HFFc6 (cell line): ENCODE measurements at places on chromosomes 12 and 14. TPM values are rescaled to one million over a fixed set of nuclear protein-coding genes. Genes with fewer than 3 reads are reported as not detected.

Gene B4GALNT1
- total RNA-seq: 1.6 to 3.1 TPM (median 1.8 TPM) in 3 replicates

Gene ARG2
- 1.3 to 1.9 TPM (median 1.6 TPM) in 3 replicates for total RNA-seq

Gene USP15
- 50.0 to 63.5 TPM (median 58.2 TPM) in 3 replicates for total RNA-seq

Gene KLHL33
- total RNA-seq: not detected in 3 replicates

Gene SLC17A8
- not detected in 3 replicates for total RNA-seq

Gene TMEM132D
- total RNA-seq: not detected in 3 replicates

Gene MANSC4
- total RNA-seq: not detected in 3 replicates

GRCh38 chr12:124442772-124443445 is 124.5 kb downstream of the NCOR2 start:
- DNase-seq: no peak

- no peak for DNase-seq
Measured at GRCh38 chr14:68563251-68564131, 229.4 kb downstream of the ZFP36L1 start.

DNA sequence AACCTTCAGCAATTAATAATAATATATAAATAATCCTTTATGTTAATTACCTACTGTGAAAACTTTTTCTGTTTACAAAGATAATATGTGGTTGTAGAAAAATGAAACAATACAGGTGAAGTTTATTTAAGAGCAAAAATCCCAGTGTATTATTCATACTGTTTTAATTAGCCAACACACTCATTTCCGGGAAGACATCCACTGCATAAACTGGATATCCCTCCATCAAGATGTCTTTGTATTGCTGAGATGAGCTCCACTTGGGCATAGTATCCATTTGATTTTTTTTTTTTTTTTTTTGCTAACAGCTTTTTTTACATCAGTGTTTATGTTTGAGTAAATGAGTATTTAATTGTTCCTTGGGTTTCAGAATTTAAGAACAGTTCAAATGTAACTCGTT is 13.7 kb upstream of the DERA start:
- DNase-seq: no peak

DNA sequence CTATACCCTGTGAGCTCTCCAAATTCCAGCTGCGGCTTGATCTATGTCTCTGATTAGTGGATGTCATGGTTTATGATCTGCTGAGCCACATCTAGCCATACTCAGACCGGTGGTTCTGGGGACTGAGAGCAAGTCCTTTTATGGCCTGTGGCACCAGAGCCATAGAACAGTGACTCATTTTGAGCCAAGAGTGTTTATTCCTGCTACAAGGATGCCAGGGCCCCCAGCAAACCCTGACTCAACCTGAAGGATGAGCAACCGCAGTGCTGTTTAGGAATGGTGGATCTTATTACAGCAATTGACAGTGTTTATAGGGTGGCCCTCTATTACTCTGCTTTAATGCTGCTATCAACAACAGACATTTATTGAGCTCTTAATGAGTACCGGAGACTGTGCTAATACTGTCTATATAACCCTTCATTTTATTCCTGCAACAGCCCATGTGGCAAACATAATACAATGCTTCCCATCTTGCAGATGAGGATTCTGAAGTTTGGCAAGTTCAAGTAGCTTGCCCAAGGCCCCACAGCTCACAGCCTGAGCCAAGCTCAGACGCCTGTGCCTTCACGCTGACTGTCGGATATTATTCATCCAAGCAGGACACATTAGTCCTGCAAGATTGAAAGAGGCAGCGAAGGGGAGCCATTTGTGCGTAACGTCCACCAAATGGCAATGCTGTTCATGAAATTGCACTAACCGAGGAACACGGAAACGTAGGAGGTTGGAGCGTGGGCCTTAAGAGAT is 273.6 kb upstream of the PWP1 start:
- peak; percentile 83 for DNase-seq

GRCh38 chr12:64670919-64671639 is 60.8 kb downstream of the RASSF3 start:
- peak; percentile 55 for DNase-seq

GRCh38 chr12:132544080-132544397 is 54.1 kb downstream of the FBRSL1 start:
- DNase-seq: no peak

DNA sequence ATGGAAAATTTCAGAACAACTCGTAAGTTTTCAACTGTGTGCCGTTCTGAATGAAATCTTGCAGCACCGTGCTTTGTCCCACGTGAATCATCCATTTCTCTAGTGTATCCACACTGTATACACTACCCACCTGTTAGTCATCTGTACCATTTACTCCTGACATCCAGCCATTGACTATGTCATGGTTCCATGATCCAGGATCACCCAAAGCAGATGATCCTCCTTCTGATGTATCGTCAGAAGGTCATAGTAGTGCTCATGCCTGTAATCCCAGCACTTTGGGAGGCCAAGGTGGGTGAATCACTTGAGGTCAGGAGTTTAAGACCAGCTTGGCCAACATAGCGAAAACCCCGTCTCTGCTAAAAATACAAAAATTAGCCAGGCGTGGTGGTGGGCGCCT is 122.9 kb downstream of the PPHLN1 start:
- no peak for DNase-seq

GRCh38 chr14:72740966-72741825 is 152.7 kb downstream of the DPF3 start:
- no peak for DNase-seq

DNA sequence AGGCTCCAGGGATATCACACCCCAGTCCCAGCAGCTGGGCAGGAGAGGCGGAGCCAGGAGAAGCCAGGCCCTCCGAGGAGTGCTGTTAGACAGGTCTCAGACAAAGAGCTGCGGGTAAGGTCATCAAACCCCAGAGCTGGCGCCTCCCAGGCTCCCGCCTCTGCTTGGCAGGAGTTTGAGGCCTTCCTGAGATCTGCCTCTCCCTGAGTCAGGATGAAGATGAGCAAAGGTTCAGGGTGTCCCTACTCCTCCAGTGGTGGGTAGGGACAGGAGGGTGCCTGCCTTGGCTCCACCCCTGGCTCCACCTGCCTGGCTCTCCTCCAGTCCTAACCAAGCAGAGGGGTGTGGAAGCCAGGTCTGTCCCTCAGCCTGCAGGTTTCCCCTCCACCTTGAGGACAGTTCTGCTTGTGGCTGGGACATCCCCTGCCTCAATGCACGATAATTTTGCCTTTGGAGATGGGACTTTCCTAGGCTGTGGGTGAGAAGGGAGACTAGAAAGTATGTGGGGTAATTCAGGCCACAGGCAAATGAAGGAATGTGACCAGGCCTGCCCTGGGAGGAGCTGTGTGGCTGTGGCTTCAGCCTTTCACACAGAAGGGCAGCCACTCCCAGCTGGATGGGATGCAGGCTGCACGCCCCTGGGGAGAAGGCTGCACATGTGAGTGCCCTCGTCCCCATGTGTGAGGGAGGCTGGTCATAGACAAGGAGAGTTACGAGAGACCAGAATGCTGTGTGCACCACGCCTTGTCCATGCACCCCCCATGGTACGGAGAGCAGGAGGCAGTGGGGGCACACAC is 2.2 kb downstream of the PLEKHG6 start:
- DNase-seq: no peak

DNA sequence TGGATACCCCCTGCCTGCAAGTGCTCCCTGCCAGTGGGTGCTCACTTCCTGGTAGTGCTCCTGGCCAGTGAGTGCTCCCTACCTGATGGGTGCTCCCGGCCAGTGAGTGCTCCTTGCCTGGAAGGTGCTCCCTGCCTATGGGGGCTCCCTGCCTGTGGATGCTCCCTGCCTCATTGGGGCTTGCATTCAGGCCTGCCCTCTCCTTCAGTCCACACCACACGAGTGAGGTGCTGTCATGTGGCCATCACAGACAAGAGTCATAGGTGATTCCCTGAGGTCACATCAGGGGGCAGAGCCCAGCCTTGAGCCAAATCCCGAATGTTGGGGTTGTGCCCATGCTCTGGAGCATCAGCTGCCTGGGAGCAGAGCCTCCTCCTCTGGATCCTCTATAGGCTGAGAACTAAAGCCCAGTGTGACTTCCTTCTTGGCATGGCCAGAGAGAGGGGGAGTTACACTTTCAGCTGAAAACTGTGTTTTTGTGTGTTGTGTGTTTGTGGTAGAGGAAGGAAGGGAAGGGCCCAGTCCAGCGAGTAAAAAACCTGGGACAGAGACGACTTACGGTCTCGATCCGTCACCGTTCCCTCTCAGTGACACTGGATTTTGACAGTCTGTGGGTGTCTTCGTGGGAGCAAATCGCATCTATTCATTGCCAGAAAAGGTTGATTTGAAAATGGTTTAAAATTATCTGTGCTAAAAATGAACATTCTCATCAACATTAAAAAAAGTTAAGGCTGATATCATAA is 136.0 kb downstream of the ADGRD1 start:
- DNase-seq: no peak

DNA sequence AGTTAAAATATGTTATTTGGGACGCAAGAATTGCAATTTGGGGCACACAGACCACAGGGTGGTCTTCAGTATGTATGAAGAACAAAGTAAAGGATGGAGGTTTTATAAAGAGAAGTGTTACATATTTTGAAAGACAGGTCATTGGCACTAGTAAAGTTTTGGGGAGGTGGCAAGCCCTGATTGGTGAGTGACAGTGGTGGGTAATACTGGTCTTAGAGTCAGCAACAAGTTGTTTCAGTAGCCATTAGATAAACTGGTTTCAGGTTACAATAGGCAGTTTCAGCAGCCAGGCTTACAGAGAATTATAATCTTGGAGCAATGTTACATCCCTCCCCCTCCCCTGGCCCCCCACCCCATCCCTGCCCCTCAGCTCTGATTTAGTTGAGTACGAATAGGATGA is 17.5 kb downstream of the MARK3 start:
- DNase-seq: no peak

DNA sequence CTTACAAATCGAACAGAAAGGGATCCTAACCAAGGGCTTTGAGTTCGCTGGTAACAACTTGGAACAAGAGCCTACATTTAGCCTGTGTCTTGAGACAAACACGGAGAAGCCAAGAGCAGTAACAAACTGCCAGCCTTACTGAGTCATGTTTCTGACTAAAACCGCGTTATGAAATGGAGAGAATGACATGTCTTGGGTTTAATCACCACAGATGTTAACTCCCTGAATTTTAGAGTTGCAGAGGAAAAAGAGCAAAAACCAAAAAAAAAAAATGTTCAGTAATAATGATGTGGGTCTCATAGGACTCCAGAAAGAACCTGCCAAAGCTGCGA is 1.0 kb downstream of the BLTP3B start:
- peak; percentile 86 for DNase-seq
